Activated CD4-positive, alpha-beta T cell treated with anti-CD3 and anti-CD28 coated beads, Interleukin-2, amount 50 U/mL, for 48 hours (primary cell): ENCODE measurements at places on chromosomes 7 and 10.

GRCh38 chr7:521221-522070 lies 1.8 kb upstream of the PDGFA start:
- no peak for DNase-seq

DNA sequence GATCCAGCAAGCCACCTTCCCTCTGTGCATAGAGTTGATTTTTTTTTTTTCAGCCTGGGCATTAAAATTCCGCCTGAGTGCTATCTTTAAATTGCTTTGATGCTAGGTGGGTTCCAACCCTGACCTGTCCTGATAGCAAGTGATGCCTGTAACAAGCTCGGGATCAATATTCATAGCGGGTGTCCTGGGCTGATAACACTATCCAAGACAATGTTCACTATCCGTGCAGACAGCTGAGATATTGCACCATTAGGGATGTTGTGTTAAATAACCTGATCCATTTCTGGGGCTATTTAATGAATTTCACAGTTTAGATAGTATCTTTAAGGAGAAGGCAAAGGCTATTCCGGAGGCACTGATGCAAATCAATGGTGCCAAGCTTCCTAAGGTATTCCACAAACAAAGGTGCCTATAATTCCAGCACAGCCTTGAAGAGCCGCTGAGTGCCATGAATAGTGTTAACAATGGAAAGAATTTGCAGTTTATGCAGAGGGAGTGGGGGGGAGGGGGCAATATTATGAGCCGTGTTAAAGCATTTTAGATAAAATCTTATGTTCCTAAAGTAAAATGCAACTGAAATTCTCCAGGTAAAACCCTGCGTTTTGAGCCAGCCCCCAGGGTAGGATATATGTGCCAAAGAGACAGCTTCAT lies 4.2 kb upstream of the NKX1-2 start:
- no peak for DNase-seq

DNA sequence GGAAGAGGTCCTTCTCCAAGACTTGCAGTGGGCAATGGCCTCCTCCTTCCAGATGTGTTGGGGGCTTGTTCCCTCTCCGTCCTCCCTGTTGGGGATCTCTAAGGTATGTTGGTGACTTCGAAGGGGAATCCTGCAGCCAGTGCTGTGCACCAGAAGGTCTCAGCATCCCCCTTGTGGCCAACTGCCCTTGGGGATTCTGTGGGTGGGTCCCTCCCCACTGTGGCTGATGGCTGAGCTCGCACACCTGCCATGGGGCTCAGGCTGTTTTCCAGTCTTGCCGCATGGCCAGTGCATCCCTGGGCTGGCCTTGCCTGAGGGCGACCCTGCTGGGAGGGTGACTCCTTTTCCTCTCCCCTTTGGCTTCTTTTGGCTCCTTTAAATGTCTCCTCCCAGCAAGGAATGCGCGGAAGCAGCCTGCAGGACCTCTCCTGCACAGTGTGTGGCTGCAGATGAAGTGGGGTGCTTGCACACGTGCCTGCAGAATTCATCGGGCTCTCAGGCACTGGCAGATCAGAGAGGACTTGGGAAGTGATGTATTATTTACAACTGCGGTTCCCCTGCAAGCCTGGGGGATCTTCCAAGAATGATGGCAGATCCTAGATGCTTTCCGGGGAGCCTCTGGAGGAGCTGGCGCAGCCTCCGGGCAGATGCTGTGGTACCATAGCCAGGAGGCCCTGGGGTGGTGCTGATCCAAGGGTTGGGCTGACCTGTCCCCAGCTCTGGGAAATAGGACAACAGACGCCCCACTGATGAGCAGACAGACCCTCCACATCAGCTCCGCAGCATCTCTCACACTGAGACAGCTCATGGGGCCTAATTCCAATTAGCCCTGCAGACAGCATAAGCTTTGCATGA lies 410.0 kb downstream of the TCERG1L start:
- no peak for DNase-seq

- no peak for DNase-seq
Measured at GRCh38 chr10:70323138-70323696, 39.4 kb upstream of the NPFFR1 start.

- no peak for DNase-seq
Measured at GRCh38 chr7:46054272-46054671, 133.2 kb upstream of the IGFBP3 start.

- no peak for DNase-seq
Measured at GRCh38 chr10:51085204-51085603, 10.9 kb downstream of the PRKG1 start.

- DNase-seq, result peak; percentile 21
Measured at GRCh38 chr7:2572101-2572842, 13.5 kb downstream of the IQCE start.

DNA sequence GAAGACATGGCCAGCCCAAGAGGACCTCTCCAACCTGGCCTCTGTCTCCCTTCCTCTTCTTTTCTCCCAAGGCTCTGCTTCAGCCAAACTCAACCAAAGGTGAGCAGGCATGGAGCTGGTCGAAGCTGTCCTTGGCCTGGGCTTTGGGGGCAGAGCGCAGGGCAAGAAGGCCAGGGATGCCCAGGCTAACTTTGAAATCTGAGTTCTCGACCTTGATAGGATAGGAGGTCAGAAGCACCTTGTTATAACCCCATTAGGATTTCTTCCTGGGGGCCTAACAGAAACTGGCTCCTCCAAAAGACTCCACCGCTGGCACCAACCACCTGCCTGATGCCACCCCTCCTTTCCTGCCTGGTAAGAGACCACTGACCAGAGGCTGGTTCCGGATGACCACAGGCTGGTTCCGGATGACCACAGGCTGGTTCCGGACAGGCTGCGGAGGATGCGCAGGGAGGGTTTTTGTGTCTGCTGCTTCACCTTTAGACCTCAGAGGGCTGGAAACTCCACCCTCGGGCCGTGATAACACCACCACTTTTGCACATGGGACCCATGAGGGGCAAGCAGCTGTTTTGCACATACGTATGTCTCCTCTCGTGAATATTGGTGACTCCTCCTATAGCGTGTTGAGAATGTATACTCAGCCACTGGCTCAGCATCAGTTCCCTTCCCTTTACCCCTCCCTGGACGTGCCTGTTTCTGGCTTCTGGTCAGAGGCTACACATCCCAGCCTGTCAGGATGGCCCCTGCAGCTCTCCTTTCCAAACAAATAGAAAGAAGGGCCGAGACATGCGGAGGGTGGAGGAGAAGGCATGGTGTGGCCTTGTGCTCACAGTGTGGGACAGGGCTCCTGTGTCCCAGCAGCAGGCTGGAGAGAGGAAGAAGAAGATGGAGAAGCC lies 140.1 kb downstream of the DNAJB6 start:
- no peak for DNase-seq

DNA sequence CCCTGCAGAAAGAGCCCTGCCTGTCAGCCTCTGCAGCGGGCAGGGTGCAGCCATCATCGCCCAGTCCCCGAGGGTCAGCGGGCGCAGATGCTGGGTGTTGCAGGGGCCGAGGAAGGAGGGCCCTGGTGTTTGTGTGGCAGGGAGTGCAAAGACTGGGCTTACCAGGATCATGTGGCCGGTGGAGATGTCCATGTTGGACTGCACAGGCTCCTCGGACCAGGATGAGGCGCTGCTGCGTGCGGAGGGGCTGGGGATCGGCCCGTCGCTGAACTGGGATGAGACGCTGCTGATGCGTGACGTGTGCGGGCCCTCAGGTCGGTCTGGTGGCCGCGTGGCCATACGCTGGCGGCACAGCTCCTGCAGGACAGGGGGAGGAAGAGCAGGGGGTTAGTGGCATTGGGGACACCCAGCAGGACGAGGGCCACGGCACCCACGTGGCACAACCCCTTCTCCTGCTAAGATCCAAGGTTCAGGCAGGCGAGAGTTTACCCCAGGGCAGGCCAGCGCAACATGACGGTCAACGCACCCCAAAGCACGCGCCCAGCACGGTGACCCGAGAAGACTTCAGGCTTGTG lies 319.5 kb downstream of the DNAJB6 start:
- no peak for DNase-seq

DNA sequence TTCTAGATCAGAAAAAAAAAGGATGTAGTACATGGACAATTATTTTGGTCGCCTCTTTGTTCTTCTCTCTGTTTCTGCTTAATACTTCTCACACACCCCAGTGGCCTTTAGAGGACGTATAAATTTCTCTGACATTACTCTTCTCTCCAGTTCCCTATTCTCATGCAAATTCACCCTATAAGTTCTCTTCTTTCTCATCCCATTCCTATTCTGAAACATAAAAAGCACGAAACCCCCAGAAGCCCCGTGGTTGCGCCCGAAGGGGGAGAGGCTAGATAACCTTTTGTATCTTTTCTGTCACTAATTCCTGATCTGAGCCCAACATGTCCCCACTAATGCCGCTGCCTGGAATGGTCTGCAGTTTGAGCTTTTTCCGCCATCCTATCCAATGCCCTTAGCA lies 136.9 kb downstream of the SKIDA1 start:
- DNase-seq, result no peak

DNA sequence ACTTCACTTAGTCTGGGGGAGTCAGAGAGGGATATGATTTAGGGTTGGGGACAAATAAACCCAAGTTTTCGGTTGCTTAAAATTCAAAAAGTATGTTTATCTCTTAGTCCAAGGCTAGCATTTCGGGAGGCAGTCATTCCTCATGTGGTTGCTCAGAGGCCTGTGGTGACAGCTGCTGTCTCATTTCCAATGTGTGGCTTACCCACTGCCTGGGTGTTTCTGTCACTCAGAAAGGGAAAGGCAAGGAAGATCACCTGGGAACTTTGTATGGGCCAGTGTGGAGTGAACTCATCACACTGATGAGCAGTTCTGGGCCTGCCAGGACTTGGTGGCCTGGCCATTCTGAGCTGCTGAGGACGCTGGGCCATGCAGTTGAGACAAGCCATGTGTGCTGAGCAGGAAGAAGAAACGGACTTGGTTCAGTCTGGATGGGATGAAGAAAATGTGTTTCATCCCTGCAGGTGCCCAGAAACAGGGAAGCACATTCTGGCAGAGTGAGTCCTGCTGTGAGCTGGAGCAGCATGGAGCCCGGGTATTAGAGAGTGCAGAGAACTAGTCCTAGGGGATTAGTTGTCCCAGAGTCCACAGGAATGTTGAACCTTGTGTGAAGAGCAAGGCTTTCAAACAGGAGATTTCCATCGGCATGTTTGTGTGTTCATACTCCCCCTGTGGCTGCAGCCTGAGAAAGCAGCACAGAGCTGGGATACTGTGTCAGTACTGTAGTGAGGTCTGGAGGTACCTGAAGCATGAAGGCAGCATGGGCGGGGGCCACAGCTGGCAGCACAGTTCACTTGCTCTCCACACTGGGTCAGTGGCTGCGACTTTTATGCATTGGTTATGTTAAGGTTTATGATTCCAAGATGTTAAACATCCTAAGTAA lies 211.1 kb upstream of the IGFBP3 start:
- DNase-seq, result no peak

GRCh38 chr10:62048470-62048869 lies 147.0 kb downstream of the ARID5B start:
- no peak for DNase-seq

DNA sequence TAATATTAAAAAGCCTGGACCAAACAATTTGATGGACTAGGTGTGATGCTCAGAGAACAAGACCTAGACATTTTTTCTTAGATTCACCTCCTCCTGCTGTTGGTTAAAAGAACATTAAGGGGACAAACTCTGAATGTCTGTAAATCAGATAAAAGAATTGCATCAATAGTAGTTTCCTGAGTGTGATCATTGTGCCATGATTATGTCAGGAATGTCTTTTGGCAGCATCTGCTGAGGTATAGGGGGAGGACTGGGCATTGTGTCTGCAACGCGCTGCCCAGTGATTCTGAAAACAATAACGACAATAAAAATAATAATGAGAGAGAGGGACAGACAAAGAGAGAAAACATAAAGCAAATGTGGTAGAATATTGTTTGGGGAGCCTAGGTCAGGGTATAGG lies 6.9 kb downstream of the C7orf57 start:
- no peak for DNase-seq

DNA sequence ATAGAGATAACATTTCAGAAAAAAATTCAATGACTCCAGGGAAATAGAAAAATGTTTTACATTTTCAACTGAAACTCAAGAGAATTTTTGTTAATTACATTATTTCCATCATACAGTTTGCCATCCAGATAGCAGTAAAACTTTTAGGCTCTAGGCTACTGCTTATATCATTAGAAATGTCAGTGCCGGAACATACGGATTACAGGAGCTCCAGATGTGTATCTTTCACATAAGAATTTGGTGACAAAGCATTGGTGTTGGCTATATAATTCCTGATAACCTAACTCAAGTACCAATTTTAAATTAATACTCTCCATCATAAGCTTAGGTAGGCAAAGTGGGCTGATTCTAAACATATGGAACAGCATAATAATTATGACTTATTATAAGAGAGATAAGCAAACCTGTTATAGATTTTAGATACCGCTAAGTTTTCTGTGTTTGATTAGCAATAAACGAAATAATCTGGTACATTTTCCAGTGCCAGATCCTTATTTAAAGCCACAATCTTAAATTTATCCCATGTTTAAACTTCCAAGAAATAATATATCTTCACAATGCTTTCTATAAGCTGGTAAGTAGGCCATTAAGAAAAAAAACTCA lies 637.9 kb downstream of the NXPH1 start:
- DNase-seq, result no peak

GRCh38 chr10:77179015-77179695 lies 458.5 kb downstream of the KCNMA1 start:
- DNase-seq, result no peak

DNA sequence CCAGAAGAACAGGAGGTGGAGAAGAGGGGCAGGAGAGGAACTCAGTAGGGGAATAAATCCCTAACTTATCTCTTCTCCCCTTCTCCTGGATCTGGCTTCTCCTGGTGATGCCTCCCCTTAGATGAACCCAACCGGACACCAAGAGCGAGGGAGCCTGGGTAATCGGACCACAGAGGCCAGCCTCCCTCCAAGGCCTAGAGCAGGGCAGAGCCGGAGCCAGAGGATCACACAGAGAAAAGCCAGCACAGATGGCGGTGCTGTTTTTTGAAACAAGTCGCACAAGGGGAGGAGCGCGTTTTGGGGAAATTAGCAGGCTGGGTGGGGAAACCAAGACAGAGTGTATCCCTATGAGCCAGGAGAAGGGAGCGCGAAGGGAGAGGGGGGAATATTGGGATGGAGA lies 4.9 kb upstream of the SRRM3 start:
- DNase-seq, result no peak

- DNase-seq, result no peak
Measured at GRCh38 chr7:81234896-81235295, 316.0 kb upstream of the SEMA3C start.

GRCh38 chr10:8229153-8229552 lies 174.7 kb downstream of the GATA3 start:
- no peak for DNase-seq
